ENCODE measurements at places on chromosomes 2 and 18.

DNA sequence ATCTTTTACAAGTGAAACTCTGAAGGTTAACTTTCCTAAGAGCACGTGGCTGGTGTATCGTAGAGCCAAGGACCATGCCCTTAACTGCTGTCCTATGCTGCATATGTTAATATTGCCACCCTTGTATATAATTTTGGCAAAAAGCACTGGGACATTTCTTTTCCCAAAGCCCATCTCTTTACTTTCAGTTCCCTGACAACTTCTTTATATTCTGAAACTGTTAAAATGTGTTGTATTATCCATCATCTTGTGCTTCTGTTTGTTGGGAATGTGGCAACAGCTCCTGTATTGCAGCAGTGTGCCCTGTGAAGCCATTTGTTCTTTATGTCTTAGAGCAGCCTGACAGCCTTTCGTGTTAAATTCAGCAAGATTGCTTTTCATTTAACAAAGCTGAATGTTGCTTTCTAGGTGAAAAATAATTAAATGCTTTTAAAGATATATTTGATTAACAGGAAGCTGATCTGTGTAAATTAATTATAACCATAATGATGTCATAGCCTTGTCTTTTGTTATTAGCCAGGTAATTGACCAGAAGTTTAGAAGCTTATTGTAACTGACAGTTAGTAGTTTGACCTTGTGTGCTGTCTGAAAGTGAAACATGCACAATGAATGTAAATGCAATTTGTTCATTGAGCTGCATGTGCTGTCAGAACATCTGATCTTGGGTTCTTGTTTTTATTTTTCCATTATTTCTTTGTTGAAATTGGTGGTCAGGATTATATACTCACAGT, 9.7 kb downstream of the RHBDD1 start:
- no peak for DNase-seq

DNA sequence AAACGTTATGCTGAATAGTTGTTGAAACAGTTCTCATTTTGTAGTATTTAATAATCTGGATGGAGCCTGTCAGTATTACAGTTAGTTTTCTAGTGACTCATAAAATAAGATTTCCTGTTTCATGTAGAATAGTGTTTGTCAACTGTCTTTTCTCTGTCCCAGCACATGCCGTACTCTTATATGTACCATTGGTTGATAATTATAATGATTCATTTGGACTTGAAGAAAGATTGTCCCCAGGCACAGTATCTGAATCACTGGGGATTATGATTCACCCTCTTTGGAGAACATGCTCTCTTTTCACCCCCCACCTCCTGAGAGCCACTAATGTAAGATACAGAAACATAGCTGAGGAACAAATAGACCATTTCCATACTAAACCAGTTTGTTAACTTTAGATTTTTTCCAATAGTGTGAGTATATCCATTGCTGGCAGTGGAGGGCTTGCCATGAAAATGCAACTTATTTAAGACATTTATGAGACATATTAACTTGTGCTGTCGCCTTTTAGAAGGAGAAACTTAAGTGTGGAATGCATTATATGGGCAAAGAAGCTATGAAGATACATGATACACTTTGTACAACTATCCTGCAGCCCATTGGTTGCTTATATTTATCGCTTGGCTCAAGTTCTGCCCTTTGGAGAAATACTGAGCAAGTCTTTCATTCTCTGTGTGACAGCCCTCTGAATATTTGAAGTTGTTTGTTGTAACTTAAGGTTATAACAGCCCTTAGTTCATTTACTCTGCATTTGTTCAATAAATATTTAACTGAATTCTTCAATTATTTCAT, 12.4 kb downstream of the COPS8 start:
- no peak for DNase-seq

DNA sequence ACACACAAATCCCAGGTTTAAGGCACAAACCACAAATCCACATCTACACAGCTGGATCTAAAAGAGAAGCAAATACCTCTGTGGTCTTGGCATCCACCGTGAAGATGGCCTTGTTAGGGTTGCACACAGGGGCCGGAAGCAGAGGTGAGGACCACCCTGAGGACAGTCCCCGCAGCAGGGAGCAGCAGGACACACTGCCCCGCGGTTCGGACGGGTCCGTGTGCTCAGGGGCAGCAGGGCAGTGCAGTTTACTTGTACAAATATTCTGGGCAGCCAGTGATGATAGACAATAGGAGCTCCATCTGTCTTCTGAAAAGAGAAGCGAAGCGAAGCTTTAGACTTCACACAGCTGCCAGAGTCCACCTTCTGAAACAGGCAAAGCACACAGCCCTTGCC, 8.8 kb downstream of the PASK start:
- no peak for DNase-seq

GRCh38 chr2:152649997-152650396, 67.3 kb downstream of the PRPF40A start:
- DNase-seq = no peak

GRCh38 chr18:62832282-62832681, 116.9 kb downstream of the PHLPP1 start:
- DNase-seq = no peak

DNA sequence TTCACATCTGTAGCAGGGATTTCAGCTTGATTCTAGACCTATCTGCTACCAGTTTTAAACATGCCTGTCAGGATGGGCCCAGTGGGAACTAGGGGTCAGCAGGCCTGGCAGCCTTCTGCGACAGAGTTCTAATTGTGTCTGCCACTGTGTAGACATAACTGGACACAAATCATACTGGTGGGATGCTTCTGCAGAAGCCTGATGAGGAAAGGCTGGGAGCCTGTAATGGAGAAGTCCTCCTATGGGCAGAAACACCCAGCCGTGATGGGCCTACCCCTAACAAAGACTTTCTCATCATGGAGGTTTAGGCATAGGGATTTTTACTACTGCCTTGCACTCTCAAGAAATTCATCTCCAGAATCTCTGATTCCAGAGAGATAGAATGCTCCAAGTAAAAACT, 166.9 kb downstream of the PDE11A start:
- no peak for DNase-seq

- no peak for DNase-seq
Measured at GRCh38 chr2:102837626-102838198, 75.9 kb downstream of the TMEM182 start.

GRCh38 chr18:46250084-46250811, 146.1 kb downstream of the HAUS1 start:
- no peak for DNase-seq

GRCh38 chr2:160367887-160368286, 125.7 kb downstream of the RBMS1 start:
- DNase-seq = no peak

- no peak for DNase-seq
Measured at GRCh38 chr2:54394392-54394791, 61.7 kb upstream of the SPTBN1 start.

DNA sequence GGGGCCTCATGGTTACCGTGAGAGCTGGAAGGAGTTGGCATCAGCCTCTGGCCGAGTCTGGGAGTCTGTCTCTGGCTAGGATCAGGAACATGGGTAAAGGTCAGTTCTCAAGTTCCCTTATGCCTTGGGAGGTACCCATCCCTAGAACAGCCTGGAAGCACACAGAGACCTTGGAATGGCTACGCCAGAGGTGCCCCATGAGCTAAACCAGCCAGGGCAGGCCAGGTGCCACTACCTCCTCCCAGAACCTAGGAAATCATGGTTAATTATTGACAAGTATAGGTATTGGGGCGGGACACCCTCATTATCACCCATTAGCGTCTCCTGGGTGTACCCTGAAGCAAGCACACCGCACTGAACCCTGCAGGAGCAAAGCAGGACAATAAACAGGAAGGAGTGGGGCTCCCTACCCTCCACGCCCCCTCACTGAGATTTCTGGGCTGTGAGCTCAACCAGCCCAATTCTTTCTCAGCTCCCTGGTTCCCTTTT, 3.0 kb upstream of the ASPRV1 start:
- no peak for DNase-seq

DNA sequence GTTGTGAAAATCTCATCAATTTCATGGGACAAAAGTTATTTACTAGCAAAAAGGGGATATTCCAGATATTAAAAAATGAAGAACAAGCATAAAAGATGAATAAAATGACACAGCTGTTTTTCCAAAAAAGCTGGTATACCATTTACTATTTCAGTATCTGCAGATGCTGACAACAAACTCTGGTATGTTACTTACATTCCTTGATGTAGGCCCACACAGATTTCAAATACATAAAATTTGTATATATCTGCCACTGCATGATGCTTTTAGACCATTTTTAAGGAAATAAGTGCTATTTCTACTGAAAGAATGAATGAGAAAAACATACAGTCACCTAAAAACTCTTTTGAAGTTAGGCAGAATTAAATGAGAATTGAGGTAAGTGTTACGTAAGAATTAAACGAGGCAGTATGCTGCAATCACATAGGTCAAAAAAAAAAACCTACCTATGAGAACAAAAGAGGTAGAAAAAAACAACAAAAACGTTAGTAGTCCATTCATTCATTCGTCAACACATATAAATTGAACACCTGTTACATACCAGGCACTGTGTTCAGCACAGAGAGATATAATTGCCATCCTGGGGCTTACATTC, 32.5 kb downstream of the ARL5A start:
- no peak for DNase-seq

- DNase-seq = no peak
Measured at GRCh38 chr2:125224830-125225229, 1199.7 kb downstream of the CNTNAP5 start.

DNA sequence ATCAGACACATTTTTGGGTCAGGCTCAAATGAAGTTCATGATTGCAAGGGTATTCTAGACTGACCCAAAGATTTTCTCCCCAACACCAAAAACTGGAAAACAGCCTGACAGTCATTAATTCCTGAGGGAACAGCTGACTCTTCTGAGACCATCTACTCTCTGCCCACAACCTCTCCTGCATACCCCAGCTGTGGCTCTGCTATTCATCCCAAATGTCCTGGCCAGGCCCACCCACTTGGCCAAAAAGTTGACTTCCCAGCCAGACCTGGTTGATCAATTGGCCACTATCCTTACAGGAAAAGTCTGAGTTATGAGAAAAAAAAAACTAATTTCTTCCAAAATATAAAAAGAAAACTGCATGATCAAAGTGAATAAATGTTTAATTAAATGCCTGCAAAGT, 103.8 kb upstream of the ST3GAL5 start:
- DNase-seq = no peak

- no peak for DNase-seq
Measured at GRCh38 chr2:239285071-239285931, 115.5 kb downstream of the HDAC4 start.

GRCh38 chr2:48397846-48398245, 132.1 kb upstream of the STON1 start:
- no peak for DNase-seq

DNA sequence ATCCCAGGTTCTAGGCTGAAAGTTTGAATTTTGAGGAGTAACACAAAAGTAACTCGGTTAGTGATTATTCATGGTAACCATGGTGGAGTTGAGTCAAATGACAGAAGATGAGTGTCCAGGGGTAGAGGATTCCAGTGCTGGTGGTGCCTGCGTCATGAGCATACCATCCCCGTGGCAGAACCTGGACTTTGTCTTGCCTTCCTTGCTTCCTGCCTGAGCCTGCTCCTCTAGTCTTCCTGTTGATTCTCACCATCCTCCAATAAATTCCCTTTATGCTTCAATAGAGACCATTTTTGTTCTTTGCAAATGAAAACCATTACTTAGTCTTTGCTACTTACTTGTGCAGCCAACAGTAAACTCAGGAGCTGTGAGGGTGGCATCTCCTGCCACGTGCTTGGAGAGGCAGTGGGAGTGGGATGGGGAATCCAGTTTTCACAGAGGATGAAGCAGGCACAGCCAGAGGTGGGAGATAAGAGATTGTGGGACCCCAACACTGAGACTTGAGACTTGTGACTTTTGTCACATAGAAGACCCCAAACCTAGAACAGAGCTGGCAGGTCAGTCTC, 4.1 kb upstream of the YES1 start:
- no peak for DNase-seq

DNA sequence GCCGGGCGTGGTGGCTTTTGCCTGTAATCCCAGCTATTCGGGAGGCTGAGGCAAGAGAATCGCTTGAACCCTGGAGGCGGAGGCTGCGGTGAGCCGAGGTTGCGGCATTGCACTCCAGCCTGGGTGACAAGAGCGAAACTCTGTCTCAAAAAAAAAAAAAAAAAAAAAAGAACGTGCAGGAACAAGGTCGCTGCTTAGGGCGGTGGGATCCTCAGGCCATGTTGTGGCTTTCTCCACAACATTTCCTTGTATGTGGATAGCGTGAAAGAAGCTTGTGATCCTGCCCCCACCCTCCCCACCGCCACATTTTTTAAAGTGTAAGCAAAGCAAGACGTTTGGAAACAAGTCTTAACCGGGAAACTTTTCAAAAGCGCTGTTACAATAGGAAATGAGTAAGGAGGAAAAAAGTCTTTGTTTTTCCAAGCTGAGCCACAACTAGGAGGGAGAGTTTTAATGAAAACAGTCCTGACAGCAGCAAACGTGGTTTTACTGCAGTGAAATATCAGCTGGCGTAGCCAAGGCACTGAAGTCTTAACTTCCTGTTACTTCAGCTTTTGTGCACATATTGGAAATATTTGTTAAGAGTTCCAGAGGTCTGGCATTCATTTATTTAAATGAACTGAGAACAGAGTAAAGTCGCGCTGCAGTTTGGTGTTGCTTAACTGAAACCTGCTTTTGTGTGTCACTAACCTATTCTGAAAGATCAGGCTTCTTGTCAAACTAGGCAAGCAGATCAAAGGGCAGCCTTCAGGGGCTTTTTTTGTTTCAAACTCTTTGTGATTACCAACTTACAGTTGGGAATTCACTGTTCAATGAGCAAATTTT, 3.8 kb downstream of the TGIF1 start:
- no peak for DNase-seq

All from D721Med (cell line).